ENCODE measurements at places on chromosomes 5 and 9. TPM values are rescaled to one million over a fixed set of nuclear protein-coding genes. Genes with fewer than 3 reads are reported as not detected.

Gene FAM163B
- total RNA-seq, result not detected

Gene MZB1
- total RNA-seq, result 19.7 TPM

Gene PCDHGA4
- total RNA-seq, result 0.26 TPM

Gene SLC34A3
- total RNA-seq, result 0.14 TPM

Gene CEP78
- 43.6 TPM for total RNA-seq

Gene SOX30
- total RNA-seq, result 0.34 TPM

Gene ECM2
- total RNA-seq, result not detected

Gene PIP5K1B
- total RNA-seq, result 2.8 TPM

Gene PCDHB16
- not detected for total RNA-seq

Gene PCDHGA9
- 0.09 TPM for total RNA-seq

Gene SLC28A3
- total RNA-seq, result 1.5 TPM

Gene GABRB2
- total RNA-seq, result not detected

Gene BSPRY
- 20.2 TPM for total RNA-seq

Gene HTR4
- total RNA-seq, result not detected

DNA sequence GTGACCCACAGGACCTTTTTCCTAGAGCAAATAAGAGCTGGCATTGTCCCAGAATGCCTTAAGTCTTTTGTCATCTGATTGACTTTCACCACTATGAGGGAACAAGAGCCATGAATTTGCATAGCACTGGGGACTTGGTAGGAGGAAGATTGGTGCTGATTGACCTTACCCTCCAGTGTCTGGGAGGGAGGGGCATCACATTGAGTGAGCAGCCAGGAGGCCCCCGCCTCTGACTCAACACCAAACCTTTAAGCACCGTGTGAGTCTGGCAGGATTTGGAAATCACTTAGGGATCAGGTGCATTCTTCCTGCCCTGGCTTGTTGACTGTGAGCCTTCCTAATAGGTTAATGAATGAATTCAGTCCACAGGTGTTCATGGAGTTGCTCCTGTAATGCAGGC, 40.7 kb downstream of the WNK2 start:
- no peak for DNase-seq

- no peak for DNase-seq
These were observed 37.4 kb downstream of the ELOVL7 start for GRCh38 chr5:60806591-60807243.

- peak; percentile 72 for DNase-seq
These were observed 125.3 kb upstream of the ABCA1 start for GRCh38 chr9:105053209-105053652.

GRCh38 chr5:150189326-150189725, 536 bp upstream of the SLC6A7 start:
- no peak for DNase-seq

DNA sequence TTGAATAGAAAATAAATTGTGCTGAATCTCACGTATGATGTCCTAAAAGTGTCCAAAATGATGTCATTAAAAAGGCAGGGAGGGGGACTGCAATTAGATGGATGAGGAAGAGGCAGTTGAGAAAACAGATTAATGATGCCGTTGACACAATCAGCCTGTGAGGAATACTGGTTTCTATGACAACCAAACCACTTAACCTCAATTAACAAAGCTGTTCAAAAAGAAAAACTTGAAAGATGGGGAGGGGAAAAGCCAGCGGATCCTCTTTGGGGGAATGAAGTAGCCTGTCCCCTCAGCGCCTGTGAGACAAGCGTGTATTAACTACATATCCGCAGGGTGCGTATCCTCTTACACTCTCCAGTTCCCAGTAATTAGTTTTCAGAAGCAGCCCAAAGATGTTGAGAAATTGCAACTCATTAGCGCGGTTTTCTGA, 160.7 kb downstream of the TTC39B start:
- DNase-seq, result no peak

DNA sequence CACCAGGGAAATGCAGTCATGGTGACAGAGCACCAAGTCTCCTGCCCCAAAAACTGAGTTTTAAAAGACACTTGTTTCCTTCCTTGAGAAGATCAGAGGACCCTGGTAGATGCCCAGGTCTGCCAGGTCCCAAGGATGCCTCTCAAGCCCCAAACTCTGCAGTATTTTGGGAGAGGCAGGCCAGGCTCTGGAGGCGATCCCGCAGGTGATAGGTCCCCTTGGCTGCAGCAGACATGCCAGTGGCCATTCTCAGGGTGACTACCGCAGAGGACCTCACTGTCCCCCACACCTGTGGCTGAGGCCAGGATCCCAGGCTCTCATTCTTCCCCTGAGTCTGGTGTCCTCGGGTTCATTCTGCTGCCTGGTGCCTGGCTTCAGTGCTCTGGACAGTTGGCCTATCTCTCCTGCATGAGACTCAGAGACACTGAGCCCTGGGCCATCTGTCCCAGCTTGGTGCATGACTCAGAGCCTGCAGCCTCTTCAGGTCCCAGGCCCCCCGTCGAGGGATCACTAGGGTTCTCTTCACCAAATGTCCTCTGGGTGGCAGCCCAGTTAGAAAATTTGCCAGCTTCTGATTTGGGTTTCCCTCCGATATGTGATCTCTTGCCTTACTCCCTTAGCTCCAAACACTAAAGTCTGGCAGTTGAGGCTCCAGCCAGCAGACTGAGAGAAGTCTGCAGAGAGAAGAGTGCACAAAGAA, 59.7 kb upstream of the GARNL3 start:
- DNase-seq, result no peak

DNA sequence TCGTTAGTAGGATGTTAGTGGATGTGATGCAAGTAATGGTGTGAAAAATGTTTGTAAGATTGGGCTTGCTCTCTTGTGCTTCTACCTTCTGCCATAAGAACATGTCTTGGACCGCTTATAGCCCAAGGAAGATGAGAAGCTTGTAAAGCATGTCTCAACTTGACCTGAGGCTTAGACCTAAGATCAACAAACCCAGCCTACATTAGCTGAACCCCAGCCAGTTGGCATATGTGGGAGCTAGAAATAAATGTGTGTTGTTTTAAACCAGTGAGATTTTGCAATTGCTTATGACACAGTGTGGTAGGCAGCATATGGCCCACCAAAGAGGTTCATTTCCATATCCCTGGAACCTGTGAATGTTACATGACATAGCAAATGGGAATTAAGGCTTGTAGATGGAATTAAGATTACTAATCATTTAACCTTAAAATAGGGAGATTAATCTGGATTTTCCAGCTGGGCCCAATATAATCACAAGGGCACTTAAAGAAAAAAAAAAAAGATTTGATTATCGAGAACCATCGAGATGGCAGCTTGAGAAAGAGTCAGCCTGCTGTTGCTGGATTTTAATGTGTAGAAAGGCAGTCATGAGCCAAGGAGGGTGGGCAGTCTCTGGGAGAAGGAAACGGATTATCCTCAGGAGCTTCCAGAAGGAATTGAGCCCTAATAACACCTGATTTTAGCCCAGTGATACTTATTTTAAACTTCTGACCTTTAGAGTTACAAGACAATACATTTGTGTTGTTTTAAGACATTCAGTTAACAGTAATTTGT, 27.3 kb upstream of the EDIL3 start:
- no peak for DNase-seq

- DNase-seq, result no peak
These were observed 27.8 kb upstream of the VLDLR start for GRCh38 chr9:2593744-2594143.

DNA sequence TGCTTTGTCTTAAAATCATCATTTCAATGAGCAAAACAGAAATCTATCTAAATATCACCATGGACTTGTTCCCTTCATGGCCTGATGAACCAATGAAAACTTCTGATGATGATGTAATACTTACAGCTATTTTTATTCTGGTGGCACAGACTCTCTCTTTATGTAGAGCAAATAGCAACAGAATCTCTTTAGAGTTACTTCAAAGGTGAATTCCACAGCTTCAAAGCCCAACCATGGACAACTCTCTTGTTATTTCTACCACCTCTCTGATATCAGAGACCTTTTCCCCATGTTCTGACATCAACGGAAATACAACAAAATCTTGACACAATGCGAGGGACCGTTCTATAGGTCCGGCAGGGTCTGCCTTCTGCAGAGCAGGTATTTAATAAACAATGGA, 70.1 kb downstream of the RETREG1 start:
- no peak for DNase-seq

- DNase-seq, result no peak
These were observed 44.3 kb downstream of the HABP4 start for GRCh38 chr9:96494215-96494800.

DNA sequence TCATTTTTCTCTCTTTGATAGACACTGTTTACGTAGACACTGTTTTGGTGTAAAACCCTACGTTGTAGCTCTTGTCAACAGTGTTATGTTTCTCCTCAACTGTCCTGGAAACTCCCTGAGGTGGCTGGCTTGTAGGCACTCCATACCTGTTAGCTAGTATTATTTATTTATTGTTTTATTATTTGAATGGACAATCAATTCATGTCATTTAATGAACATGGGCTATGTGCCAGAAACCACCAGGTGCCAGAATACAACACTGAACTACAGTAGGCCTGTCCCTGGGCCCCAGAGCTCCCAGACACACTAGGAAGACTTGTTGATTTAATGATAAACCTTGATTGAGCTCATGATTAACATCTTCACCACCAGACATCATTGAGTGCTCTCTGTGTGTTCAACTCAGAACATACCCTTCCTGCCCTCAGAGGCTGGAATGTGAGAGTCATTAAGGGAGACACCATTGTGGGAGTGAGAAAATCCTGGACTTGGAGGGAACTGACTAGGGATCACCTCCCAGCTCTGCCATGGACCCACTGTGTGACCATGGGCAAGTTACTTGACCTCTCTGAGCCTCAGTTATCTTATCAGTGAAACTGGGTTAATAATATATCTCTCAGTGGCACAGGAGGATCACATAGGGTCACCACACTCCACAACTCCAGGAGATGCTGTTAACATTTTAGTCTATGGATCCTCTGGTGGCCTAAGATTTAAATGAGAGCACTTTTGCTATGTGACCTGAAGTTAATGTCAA, 19.2 kb downstream of the IRF1 start:
- no peak for DNase-seq

- DNase-seq, result no peak
These were observed 336.9 kb downstream of the ARHGEF28 start for GRCh38 chr5:73962801-73963425.

DNA sequence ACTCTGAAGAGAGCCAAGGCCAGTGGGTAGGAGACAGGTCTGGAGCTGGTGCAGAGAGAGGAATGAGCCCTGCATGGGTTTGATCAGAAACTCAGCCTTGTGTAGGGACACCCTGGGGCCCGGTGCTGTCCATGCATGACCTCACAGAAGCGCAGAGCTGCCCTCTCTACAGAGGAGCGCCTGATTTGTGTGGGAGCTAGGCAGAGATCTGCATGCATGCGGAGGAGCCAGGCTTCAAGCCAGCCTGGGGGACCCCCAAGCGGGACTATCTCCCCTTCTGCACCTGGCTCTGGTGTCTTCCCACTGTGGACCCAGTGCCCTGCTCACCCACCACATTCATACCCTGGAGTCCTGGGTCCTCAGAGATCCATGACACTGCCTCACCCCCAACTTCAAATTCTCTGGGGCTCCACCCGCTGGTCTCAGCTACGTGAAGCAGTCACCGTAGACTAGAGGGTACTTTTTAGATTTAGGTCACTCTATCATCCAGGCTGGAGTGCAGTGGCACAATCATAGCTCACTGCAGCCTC, 2.6 kb upstream of the LCN2 start:
- DNase-seq, result no peak

GRCh38 chr5:83577036-83577636, 105.6 kb downstream of the VCAN start:
- DNase-seq, result no peak

- no peak for DNase-seq
These were observed 8.0 kb downstream of the GCNT4 start for GRCh38 chr5:75044406-75044805.

DNA sequence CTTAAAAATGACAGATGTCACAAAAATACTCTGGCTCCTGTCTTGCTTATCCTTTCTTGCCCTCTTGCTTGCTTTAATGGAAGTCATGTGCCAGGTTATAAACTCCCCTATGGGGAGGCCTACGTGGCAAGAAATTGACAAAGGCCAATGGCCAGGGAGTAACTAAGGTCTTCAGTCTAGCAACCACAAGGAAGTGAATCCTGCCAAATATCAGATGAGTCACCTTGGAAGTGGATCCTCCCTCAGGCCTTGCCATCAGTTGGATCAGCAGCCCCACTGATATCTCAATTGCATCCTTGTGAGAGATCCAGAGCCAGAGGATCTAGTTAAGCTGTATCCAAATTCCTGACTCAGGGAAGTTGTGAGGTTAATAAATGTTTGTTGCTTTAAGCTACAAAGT, 82.8 kb downstream of the CAAP1 start:
- no peak for DNase-seq

DNA sequence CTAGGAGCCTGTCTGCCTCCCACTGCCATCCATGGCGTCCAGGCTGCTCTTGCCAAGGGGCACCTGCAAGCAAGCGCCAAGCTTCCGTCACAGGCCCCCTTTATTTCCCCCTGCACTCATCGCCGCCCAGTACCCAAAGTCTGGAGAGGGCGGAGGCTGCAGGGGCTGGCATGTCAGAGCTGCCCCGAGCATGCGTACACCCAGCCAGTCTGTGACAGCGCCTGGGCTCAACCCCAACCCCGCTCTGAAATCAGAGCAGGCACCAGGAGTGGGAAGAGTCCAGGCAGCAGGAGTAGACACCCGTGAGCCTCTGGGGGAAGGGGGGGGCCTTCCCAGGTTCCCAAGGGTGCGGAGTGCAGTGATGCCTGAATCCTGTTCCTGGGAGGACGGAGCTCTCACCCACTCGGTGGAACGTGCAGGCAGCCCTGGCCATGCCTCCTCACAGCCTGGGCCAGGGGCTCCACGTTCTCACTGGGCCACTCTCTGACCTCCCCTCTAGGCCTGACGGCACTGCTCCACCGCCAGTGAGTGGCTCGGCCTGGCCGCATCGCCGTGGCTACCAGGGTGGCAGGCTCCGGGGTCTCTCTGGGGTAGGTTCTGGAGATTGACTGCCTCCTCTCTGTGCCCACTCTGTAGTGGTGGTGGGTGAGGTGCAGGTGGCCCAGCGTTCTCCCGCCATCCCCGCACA, 469.0 kb downstream of the CDH9 start:
- DNase-seq, result no peak

- DNase-seq, result no peak
These were observed 73.5 kb downstream of the LNPEP start for GRCh38 chr5:97009212-97009898.

GRCh38 chr5:118068886-118069285, 919.5 kb downstream of the DTWD2 start:
- no peak for DNase-seq

- DNase-seq, result no peak
These were observed 39.0 kb downstream of the IQGAP2 start for GRCh38 chr5:76441890-76442673.

Measured in activated T-cell treated with anti-CD3 and anti-CD28 coated beads, Interleukin-2, amount 50 U/mL, for 72 hours (primary cell).